ENCODE measurements at places on chromosomes 7 and 10.

DNA sequence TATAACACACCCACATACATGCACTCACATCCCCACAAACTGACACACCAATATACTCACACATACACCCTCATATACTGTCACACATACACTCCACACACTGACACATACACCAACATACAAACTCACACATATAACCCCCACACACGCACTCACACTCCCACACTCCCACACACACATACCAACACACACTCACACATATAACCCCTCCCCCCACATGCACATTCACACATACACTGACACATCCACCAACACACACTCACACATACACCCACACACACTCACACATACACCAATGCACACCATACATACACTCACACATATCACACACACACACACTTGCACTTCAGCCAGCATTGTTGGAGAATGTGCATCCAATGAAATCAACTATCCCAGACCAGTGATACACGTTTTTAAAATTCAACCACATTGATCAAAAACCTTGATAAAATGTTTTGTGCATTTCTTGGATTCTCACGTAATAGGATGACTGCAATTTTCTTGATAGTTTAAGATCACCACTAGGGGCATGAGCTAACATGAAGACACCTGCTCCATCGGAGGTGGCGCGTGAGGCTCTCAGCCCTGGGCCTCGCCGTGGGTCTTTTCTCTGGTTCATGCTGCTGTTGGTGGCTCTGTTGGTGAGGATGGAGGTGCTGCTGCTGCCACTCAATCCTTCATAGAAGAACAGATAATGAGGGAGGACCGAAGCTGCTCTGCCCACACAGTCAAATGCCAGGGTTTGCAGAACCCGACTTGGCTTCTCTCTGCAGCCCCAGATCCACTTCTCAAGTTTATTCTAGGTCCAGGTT, 32.1 kb upstream of the CHST15 start:
- peak; percentile 29 for DNase-seq

- no peak for DNase-seq
These were observed 81.6 kb downstream of the SAMD9 start for GRCh38 chr7:93036149-93036640.

GRCh38 chr10:113627836-113628235, 36.0 kb downstream of the NRAP start:
- no peak for DNase-seq

GRCh38 chr10:88721392-88721791, 15.3 kb downstream of the LIPK start:
- DNase-seq = no peak

DNA sequence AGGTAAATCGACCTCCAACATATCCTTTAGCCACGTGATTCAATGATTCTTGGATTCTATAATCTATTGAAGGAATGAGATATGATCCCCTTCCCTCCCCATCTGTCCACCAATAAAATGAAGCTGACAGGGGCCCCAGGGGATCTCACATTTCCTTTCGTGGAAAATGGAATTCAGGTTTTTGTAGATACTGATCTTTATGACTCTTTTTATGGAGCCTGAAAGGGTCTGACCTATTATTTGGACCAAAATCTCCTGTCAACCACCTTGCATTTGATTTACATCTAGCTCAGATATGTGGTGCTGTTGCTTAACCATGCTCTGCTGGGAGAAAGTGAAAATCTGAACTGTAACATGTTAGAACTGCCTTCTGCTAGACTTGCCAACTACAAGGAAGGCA, 234.0 kb upstream of the CXCL12 start:
- no peak for DNase-seq

DNA sequence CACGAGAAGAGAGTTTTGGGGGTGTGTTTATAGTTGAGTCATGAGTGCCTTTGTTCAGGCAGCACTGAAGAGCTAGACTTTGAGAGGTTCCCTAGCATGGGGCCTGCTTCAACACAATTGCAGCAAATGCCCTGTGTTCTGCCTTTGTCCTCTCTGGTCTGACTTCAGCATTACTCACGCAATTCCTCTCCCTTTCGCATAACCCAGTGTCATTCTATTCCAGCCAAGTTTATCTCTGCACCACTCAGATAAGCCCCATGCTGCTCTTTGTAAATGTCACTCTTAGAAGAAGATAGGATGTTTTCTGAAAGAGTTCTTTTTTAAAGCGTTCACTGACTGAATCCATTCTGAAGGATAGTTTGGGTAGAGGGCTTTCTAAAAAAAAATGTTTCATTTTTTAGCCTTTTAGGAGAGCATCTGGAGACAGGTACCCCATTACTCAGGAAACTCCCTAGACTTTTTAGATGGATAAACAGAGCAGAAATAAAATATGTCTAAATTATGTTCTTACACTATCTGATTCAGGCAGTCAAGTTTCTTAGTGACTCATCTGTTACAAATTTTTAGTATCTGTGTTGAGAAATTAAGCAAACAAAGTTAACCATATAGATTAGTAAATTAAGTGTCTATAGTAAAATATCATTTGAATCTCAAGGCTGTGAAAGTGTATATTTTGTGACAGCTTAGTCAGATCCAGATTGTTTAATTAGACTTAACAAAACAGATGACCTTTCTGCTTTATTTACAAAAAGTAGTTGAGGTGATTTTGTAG, 318.5 kb downstream of the GPR158 start:
- no peak for DNase-seq

DNA sequence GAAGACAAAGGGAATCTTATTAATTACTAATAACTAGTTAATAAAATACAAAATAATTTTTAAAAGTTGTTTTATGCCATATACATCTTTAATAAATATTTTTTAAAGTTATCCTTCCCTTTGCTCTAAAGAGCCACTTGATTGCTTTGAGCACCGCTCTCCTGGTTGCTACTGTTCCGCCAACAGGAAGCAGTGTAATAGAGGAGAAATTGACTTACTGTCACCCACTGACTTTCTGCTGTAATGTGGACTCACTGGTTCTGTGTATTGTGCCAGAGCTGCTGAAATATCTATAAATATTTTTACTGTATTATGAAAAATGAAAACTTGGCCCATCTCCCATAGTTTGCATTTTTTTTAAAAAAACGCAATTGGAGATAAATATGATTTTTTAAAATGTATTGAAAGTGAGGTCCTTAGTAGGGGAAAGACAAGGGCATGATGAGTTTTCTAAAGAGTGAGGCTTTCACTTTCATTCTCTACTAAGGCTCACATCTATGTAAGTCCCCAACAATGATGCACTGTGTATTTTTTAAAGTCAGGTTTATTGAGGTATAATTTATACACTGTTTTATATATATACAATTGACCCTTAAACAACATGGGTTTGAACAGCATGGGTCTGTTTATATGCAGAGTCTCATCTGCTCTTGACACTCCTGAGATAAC, 100.5 kb downstream of the NPY start:
- no peak for DNase-seq

DNA sequence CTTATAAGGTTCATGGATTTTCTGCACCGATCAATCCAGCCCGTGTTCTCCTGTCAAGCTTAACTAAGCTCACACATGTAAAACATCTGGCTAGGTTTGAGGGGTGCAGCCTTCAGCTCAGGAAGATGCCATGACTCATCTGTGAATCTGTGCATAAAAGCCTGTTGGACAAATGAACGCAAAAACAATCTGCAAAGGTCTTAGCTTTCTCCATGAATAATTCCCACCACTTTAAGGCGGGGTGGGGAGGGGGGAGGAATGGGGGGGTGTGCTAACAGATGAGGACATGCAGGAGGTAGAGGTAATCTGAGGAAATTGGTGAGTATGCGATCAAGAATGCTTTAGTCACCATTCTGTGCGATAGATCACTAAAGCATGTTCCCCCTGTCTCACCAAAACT, 4.8 kb downstream of the DOCK4 start:
- no peak for DNase-seq

- DNase-seq = no peak
These were observed 12.8 kb downstream of the ANXA11 start for GRCh38 chr10:80192553-80192952.

- DNase-seq = no peak
These were observed 34.9 kb downstream of the PRKAR2B start for GRCh38 chr7:107079212-107079940.

DNA sequence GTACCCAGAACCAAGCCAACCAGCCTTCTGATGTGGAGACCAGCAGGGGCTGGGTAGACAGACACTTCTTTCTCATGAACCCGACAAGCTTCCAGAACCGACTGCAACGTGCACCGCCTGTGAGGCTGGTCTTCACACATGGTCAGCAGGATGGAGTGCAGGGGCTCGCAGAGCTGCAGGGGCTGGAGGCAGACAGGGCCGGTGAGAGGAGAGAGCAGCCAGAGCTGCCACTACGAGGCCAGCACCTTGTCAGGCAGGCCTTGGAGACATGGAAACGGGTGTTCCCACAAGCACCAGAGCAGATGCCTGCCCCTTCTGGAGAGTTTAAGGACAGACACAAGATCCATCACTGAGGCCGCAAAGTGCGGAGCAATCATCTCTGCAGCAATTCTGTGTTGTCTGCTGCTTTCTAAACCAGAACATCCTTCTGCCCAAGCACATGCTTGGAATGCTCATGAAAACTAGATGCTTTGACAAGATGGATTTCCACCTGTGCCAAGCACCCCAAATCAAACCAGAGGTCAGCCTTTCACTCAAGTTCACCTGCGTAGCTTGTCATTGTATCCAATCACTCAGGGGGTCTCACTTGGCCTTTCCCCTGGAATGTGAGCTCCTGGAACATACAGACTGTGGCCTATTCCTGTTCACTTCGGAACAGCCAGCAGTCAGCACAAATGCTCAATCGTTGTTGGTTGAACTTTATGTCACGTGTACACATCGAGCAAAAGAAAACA, 32.2 kb downstream of the FRMPD2 start:
- no peak for DNase-seq

GRCh38 chr7:101562531-101563197, 66.4 kb downstream of the MYL10 start:
- DNase-seq = no peak

- DNase-seq = no peak
These were observed 32.0 kb downstream of the SRRM3 start for GRCh38 chr7:76233538-76234281.

DNA sequence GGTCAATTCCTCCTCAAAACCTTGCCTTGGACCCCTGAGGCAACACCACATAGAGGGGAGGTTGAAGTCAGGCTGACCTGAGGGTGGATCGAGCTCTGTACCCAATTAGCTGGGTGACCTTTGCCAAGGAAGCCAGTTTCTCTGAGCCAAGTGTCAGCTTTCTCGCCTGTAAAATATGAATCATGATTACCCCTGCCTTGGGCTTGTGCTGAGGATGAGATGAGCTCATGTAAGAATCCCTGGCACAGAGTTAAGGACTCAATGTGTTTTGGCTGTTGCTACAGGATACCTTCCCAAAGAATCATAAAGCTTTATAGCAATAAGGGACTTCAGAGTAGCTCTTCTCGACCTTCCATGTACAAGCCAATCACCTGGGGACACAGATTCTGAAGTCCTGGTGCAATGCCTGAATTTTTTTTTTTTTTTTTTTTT, 43.5 kb upstream of the CACUL1 start:
- no peak for DNase-seq
